Activated CD8-positive, alpha-beta memory T cell treated with anti-CD3 and anti-CD28 coated beads, Interleukin-2, amount 10 ng/mL, durations not matched to agents 7 days and 5 days (primary cell): ENCODE measurements at places on chromosomes 5 and 9. TPM values are rescaled to one million over a fixed set of nuclear protein-coding genes. Genes with fewer than 3 reads are reported as not detected.

The FCN2 gene
- not detected for total RNA-seq

The TRMT10B gene
- total RNA-seq: 11.6 TPM

The VCAN gene
- 0.45 TPM for total RNA-seq

The LIX1 gene
- not detected for total RNA-seq

The FASTKD3 gene
- 14.7 TPM for total RNA-seq

The SHOC1 gene
- not detected for total RNA-seq

The CACFD1 gene
- total RNA-seq: 0.38 TPM

The EIF4E1B gene
- total RNA-seq: not detected

The GADD45G gene
- total RNA-seq: 12.9 TPM

The IFNA13 gene
- not detected for total RNA-seq

The ACTBL2 gene
- not detected for total RNA-seq

The PTTG1 gene
- total RNA-seq: 212 TPM

The DDX4 gene
- total RNA-seq: 0.12 TPM

The NMUR2 gene
- total RNA-seq: not detected

The NSG2 gene
- not detected for total RNA-seq

The BARHL1 gene
- not detected for total RNA-seq

The RGS7BP gene
- total RNA-seq: not detected

The PPP2R2B gene
- 6.7 TPM for total RNA-seq

The SLC4A9 gene
- total RNA-seq: 0.07 TPM

The PCDHA8 gene
- total RNA-seq: not detected

The PCDHA1 gene
- not detected for total RNA-seq

The SPATA31E1 gene
- total RNA-seq: not detected

The GARIN3 gene
- 0.09 TPM for total RNA-seq

The BRINP1 gene
- not detected for total RNA-seq

The CDX1 gene
- total RNA-seq: not detected

The PCAT7 gene
- not detected for total RNA-seq

The HRCT1 gene
- not detected for total RNA-seq

The MLANA gene
- total RNA-seq: not detected

The NR2F1-AS1 gene
- not detected for total RNA-seq

The DNAI1 gene
- not detected for total RNA-seq

The MRRF gene
- total RNA-seq: 27.9 TPM

The ZDHHC11B gene
- total RNA-seq: not detected

The RNF224 gene
- total RNA-seq: not detected

The TEK gene
- total RNA-seq: not detected

The ARID3C gene
- total RNA-seq: not detected

The BSPRY gene
- total RNA-seq: 7.2 TPM

The LCN9 gene
- not detected for total RNA-seq

The FRMD3 gene
- 0.33 TPM for total RNA-seq

The CCNJL gene
- total RNA-seq: not detected

The NR5A1 gene
- not detected for total RNA-seq

The NEUROG1 gene
- total RNA-seq: not detected

The STPG3 gene
- not detected for total RNA-seq

The PHF24 gene
- total RNA-seq: not detected

The DNM1 gene
- 0.79 TPM for total RNA-seq

The PNPLA7 gene
- total RNA-seq: 3.0 TPM

The CRAT gene
- 14.1 TPM for total RNA-seq

The SPINK1 gene
- total RNA-seq: not detected

The PCDHA10 gene
- not detected for total RNA-seq

The CCL28 gene
- 11.6 TPM for total RNA-seq

The PCDHA9 gene
- total RNA-seq: not detected

The ZNF618 gene
- total RNA-seq: 0.79 TPM
